ENCODE measurements at places on chromosomes 2 and 18.

- no peak for DNase-seq
Measured at GRCh38 chr18:67261931-67262552, 254.5 kb downstream of the DSEL start.

DNA sequence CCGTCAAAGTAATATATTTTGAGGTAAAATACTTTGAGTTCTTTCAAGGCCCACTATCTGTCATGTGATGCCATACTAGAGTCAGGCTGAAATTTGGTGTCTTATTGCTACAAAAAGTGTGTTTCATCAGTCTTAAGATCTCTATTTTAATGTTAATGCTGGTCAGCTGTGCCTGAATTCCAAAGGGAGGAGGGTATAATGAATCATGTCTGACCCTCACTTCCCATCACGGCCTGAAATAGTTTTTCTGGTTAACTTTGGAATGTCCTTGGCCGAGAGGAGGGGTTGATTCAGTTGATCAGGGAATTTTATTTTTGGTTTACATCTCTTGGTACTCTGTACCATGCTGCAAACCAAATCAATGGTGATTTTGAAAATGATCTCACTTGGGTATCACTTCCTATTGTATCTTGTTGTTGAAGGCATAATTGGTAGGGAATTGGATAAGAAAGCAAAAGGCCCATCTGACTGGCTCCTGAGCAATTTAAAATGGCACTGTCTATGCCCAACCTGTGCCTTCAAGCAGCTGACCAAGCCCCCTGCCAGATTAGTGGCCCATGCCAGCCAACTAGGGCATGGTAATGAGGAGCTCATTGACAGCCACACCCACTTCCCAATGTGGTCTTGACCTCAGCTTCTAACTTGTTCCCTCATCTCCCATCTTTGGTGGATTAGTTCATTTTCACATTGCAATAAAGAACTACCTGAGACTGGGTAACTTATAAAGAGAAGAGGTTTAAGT, 6.1 kb upstream of the SLC35F5 start:
- DNase-seq, result no peak

- DNase-seq, result peak; percentile 52
Measured at GRCh38 chr18:13137670-13138419, 80.7 kb upstream of the LDLRAD4 start.

DNA sequence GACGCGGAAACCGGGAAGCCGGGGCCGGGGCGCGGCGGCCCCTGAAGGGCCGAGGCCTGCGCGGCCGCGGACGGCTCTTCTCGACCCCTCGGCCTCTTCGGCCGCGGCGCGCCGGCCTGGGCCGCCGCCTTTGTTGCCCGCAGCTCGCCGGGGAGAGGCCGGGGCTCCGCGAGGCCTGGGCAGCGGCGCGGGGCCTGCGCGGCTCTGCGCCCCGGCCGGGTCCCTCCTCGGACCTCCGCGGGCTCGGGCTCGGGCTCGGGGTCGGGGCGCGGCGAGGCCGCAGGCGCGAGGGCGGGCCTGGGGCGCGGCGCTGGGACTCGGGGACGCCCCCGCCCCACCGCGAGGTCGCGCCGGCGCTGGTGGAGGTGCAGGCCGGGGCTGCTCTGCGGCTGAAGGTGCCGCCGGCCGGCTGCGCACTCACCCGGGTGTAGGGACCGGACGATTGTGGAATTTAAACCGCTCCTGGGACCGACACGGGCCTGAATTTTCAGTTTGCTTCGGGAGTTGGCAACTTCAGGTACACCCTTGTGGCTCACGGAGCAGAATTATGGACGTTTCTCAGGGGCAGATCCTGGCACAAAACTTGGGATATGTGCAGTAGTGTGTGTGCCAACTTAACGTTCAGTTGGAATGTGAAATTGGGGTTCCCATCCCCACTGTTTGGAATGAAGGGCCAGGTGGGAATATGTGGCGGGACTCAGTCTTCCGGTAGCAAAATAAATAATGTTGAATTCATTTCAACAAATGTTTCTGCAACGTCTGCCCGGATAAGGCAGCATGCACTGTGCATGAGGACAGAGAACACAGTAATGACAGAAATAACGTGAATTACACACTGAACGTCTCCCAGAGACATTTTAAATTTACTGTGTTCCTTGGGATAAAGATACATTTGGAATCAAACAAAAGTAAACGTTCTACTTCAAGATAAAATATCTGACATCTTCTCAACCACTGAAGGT, 787 bp downstream of the SOCS6 start:
- no peak for DNase-seq

DNA sequence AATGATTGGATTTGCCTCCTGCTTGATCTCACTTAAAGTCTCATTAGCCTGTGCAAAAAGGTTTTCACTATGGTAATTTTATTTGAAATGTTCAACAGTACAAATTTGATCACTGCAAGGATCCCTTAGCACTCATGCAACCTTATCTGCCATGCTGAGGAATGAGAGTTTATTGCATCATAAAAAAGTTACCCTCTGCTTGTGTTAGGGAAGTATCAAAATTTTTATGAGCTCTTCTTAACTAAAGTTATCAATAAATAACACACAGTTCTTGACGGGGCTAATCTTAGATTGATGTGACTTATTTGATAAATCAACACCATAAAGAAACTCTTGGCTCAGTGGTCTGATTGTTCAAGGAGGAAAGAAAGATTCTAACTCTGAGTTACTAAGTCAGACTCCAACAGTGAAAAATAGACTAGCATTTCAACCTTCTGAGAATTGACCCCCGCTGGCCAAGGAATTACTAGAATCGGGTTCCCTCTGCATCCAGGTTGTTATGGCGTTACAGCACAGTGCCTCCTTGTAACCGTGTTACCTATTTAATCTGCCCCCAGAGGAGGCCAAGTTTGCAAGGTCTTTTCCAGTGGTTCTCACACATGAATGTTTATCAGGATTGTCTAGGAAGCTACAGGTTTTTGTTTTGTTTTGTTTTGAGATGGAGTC, 259.7 kb downstream of the CDCA7 start:
- no peak for DNase-seq

DNA sequence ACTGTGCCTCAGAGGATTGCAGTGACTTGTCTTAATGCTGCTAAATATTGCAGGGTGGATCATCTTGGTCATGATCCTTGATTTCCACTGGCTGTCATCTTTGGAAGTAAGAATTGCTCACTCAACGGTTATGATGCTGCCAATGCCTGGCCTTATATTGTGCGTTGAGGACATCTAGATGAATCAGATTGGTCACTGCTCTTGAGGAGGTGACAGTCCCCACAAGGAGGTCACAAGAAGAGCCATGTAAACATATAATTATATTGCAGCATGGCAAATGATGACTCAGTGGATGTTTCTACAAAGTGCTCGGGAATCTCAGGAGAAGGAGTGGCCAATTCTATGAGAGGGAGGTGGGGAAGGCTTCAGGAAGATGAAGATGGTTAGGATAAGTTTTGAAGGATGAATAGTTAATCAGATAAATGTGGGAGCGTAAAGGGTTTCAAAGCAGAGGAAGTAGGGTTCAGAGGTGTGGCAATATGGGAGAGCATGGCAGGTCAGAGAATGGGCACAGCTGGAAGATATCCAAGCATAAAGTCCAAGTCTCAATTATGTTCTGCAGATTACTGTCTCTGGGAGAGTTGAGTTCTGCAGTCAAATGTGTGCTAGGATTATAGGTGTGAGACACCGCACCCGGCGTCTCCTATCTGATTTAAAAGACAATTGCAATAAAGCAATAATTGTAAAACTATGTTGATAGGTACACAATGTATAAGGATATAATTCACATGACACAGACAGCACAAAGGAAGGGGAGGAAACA, 21.3 kb upstream of the TMEM131 start:
- DNase-seq, result no peak

DNA sequence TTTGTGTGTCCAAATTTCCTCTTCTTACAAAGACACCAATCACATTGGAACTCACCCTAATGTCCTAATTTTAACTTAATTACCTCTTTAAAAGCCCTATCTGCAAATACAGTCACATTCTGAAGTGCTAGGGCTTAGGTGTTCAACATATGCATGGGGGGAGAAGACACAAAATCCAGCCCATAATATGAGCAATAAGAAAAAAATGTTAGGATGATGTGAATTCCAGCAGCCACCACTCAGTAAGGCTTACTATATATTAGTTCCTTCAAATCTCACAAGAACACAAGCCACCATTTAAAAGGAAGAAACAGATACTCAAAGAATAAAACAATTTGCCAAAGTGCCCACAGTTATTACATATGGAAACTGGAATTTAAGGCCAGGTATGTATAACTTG, 285.7 kb downstream of the EPHA4 start:
- no peak for DNase-seq

DNA sequence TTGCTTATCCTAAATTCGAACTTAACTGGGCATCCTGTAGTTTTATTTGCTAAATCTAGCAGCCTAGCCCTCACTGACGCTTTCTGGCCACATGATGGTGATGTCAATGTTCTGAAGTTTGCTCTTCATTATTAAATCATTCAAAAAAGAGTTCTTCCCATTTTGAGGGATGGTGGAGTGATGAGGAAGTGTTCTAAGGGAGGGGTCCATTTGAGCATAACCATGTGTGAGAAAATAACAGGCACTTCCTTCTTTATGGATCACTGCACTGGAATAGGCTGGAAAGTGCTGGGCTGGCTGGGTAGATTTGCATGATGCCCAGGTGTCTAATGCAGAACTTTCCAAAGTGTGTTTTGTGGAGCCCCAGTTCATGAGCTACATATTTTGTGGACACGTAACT, 74.2 kb downstream of the TNFRSF11A start:
- no peak for DNase-seq
